ENCODE measurements at places on chromosomes 5 and 9. TPM values are rescaled to one million over a fixed set of nuclear protein-coding genes. Genes with fewer than 3 reads are reported as not detected.

RANBP3L gene
- not detected for total RNA-seq

SHOC1 gene
- total RNA-seq: not detected

MEIKIN gene
- total RNA-seq: not detected

DRD1 gene
- not detected for total RNA-seq

CKMT2 gene
- not detected for total RNA-seq

COL23A1 gene
- 1.2 TPM for total RNA-seq

IFNA13 gene
- total RNA-seq: not detected

FOXD4 gene
- not detected for total RNA-seq

NELFB gene
- total RNA-seq: 92.6 TPM

SLC34A1 gene
- total RNA-seq: 1.5 TPM

TLX3 gene
- total RNA-seq: not detected

CTSV gene
- 3.0 TPM for total RNA-seq

EFNA5 gene
- 9.8 TPM for total RNA-seq

RORB gene
- total RNA-seq: under 0.01 TPM

TAS2R1 gene
- total RNA-seq: not detected

STPG3 gene
- total RNA-seq: not detected

ENHO gene
- 4.0 TPM for total RNA-seq

OSTF1 gene
- total RNA-seq: 12.4 TPM

OR1Q1 gene
- total RNA-seq: not detected

SPATA31A3 gene
- not detected for total RNA-seq

RNF183 gene
- total RNA-seq: 0.23 TPM

MARCOL gene
- not detected for total RNA-seq

RAB24 gene
- total RNA-seq: 53.9 TPM

Measured in Caki2 (cell line).